ENCODE measurements at places on chromosomes 1 and 21.

- no peak for DNase-seq
Measured at GRCh38 chr1:32917521-32917920, 16.3 kb upstream of the TMEM54 start.

GRCh38 chr1:201181726-201182125 lies 8.9 kb upstream of the IGFN1 start:
- no peak for DNase-seq

GRCh38 chr21:16571594-16571993 lies 841.8 kb downstream of the USP25 start:
- DNase-seq, result no peak

GRCh38 chr1:231612393-231613089 lies 14.0 kb upstream of the DISC1 start:
- DNase-seq, result no peak

GRCh38 chr1:109914587-109915240 lies 4.1 kb downstream of the CSF1 start:
- no peak for DNase-seq

GRCh38 chr1:221174330-221174993 lies 295.2 kb downstream of the HLX start:
- no peak for DNase-seq

- DNase-seq, result no peak
Measured at GRCh38 chr1:248828845-248829244, 3.1 kb upstream of the SH3BP5L start.

GRCh38 chr1:204307334-204307883 lies 52.3 kb downstream of the PLEKHA6 start:
- DNase-seq, result no peak

DNA sequence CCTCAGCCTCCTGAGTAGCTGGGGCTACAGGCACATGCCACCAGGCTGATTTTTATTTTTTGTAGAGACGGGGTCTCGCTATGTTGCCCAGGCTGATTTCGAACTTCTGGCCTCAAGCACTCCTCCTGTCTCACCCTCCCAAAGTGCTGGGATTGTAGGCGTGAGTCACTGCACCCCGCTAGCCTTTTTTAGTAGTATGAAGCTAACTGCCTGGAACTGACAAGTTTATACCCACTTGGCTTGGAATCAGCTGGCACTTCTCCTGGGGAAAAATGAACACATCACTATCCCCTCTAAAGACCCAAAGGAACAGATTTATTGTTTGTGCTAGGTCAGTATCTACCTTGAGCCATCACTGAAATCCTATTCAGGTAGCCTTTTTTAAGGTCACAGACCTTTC lies 19.0 kb downstream of the TMEM63A start:
- no peak for DNase-seq

Data from HCT116 (cell line).